CD4-positive, alpha-beta T cell (primary cell): ENCODE measurements at places on chromosomes 12 and 14.

DNA sequence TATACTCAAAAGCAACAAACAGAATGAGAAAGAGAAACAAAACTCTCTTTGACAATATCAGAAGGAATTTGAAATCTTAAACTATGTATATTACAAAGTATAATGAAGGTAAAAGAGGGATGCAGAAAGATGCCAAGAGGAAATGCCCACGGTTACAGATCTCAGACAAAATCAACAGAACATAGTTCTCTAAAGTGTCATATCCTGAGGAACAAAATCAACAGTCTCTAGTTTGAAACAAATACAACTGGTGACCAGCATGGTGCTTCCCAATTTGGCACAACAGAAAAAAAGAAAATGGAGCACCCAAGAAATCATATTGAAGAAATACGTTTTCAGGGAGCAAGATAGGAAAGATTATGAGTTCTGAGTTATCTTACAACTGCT lies 116.5 kb downstream of the METTL25 start:
- no peak for DNase-seq

DNA sequence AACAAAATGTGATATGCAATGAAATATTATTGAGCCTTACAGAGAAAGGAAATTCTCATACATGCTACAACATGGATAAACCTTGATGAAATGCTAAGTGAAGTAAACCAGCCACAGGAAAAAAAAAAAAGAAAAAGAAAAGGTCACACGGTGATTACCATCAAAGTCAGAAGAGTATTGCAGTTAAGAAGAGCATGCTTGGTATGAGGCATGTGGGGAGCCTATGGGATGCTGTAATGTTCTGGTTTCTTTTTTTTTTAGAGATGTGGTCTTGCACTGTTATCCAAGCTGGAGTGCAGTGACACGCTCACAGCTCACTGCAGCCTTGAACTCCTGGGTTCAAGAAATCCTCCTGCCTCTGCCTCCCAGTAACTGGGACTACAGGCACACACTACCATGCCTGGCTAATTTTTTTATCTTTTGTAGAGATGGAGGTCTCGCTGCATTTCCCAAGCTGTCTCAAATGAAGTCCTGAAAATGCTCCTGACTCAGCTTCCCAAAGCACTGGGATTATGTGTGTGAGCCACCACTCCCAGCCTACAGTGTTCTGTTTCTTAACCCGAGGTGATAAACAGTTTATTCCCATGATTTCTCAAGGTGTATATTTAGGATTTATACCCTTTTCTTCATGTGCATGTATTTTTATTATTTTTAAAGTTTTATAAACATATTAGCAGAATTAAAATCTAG lies 96.2 kb downstream of the SEC23A start:
- no peak for DNase-seq

DNA sequence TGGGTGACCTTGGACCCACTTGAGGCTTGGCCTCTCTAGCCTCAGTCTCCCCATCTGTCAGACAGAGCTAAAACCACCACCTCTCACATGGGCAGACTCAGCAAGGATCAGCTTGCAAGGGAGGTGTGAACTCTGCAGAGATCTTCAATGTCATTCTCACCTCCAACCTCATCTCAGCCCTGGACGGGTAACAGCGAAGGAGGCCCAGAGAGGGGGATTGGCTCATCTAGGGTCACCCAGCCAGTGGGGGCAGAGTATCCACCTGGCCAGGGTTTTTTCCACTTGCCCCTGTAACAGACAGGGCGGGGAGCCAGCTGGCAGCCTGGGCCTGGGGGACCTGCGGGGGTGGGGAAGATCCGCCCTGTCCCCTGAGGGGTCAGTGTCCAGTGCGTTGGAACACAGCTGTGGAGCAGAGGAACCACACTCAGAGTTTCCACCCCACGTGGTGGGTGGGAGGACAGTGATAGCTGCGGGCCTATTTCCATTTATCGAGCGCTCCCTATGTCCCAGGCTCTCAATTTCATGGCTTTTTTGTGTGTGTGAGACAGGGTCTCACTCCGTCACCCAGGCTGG lies 27.4 kb downstream of the DTX1 start:
- no peak for DNase-seq

- DNase-seq, result no peak
These were observed 226.9 kb upstream of the PLXNC1 start for GRCh38 chr12:93921521-93921920.

DNA sequence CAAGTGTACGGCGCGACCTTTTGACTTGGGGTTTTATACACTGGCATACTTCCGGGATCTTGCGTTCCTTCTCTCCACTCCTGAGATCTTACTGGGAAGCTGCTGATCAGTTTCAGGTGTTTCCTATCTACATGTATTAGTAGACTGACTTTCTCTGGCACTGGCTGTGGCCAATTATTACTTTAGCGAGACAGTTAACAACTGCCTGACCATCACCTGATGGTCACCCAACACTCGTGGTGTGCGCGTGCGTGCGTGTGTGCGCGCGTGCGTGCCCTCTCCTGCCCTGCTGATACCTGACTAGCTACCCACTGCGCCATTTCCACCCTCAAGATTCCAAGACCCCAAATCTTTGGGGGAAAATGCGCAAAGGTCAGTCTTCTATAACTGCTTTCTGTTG lies 249.9 kb downstream of the AEBP2 start:
- DNase-seq, result no peak

- no peak for DNase-seq
These were observed 80.7 kb downstream of the TTC9 start for GRCh38 chr14:70722418-70722817.

DNA sequence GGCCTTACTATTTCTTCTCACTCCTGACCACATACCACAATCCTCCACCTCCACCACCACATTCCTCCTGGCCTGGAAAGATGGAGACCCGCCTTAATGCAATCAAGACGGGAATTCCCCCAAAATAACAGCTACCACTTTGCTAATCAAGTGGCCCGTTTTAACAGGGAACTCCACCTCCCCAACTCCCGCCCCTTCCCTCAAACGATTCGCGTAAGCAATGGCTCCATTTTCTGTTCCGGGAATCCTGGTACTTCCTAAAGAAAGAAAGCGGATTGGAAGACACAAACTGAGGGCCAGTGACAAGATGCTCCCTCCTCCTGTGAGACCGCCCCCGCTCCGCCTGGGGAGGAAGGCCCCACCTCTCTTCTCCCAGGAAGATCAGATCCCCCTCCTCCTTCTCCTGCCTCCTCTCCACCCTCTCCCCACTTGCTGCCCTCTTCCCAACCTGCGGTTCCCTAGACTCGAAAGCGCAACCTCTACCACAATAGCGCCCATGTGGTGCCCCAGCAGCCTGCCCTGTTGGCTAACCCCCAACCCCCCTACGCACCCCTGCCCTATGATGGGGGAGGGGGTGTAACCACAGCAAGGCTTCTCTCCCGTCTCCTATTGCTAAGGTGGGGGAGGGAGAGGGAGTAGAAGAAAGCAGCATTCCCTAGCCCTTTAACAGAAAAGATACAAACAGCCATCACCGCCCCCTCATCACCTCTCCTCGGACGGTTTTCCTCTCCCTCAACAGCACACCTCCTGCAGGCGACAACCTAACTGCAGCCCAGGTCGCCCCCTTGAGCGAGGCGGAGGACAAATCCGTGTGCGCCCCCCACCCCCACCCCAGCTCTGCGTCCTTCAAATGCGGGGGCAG lies 777 bp downstream of the ARF3 start:
- no peak for DNase-seq

DNA sequence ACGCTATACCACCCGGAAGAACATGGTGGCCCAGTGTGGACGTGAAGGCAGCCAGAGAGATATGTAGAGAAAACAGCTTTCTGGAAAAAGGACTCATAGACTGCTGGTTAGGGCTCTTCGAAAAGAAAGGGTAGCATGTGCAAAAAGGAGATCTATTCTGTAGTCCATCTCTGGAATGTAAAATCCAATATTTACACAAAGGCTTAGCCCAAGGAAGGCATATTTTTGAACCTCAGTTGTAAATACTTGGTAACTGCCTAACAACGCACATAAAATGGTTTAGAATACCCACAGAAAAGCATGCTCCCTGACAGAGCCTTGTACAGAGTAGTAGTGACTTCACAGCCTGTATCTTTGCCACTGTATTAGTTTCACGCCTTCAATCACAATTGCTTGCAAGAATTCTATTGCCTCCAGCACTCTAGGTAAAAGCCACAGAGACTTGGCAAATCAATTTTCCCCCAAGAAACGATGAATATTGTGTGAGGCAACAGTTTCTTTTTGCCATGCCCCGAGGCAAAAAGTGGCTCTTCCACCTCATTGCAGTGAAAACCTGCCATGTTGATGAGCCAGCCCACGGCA lies 59.2 kb downstream of the TRIM9 start:
- DNase-seq, result no peak

- no peak for DNase-seq
These were observed 98.3 kb downstream of the LRRC74A start for GRCh38 chr14:76924371-76925096.

GRCh38 chr12:114403011-114403689 lies 2.8 kb downstream of the TBX5 start:
- DNase-seq, result no peak

DNA sequence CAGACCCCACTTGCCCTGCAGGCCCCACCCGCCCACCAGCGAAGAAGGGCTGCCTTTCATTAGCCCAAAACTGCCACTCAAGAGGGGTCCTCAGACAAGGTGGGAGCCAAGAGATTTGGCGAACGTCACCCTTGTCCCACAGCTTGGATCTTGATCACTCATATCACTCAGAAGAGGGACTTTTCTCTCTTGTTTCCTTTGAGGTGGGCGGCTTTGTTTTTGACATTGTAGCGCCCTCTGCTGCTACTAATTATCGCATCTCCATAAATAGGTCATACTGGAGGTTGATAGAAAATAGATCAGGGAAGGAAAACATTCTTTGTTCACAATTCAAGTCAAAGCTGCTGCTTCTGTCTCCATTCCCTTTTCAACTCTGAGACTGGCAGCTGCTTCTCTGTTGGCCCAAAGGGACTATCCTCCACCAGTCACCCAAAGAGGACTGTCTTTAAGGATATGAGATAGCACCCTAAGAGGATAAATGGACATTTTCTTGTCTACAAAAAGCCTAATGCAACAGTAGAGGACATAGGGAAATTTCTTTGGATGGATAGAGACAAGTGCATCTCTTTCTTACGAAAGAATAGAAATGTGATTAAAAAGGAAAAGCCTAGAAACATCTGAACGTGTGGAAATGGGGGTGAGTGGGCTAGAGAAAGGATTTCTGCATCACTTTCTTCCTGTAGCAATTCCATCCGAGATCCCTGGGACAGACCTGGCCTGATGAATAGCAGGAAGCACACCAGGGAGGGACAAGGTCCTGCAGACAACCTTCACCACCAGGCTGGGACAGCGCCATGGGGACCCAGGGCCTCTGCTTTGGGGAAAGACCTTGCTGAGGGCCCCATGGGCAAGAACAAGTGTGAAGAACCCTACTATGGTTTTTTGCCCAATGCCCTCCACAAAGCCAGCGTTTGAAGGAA lies 115.8 kb downstream of the DAD1 start:
- no peak for DNase-seq

- no peak for DNase-seq
These were observed 326.0 kb downstream of the RAD51B start for GRCh38 chr14:68145539-68145938.

DNA sequence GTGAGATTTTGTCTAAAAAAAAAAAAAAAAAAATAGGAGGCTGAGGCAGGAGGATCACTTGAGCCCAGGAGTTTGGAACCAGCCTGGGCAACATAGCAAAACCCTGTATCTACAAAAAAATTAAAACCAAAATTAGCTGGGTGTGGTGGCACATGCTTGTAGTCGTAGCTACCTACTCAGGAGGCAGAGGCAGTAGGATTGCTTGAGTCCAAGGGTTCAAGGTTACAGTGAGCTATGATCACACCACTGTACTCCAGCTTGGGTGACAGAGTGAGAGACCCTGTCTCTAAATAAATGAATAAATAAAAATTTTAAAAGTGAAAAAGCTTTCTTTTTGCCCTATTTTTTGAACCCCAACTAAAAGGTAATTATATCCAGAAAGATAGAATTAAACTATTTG lies 113.6 kb downstream of the PEBP1 start:
- no peak for DNase-seq

DNA sequence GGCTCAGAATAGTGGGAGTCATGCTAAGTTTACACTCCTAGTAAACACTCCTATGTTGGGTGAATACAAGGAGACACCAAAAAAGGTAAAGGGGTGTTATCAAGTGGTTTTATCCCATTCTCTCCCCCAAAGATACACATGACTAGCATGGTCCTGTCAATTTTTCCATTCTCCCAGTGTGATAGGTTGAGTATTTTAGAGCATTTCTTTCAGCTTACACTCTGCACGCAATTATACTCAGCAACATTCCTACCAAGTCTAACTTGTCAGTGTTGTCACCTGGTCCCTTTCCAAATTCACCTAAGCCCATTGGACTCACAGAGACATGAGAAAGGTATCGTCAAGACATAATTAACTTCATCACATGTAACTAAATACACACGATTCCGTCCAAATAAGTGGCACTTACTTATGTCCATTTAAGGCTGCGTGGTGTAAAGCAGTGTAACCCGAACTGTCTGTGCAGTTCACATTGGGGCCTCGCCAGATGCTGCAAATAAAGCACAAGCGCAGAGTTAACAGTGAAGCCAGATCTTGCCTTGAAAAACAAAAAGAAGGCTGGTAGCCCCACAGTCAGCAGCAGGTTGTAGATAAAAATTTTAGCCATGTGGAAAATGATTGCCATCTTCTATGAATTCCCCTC lies 159.7 kb downstream of the ANKS1B start:
- no peak for DNase-seq

- DNase-seq, result no peak
These were observed 38.0 kb downstream of the DICER1 start for GRCh38 chr14:95119336-95119735.

DNA sequence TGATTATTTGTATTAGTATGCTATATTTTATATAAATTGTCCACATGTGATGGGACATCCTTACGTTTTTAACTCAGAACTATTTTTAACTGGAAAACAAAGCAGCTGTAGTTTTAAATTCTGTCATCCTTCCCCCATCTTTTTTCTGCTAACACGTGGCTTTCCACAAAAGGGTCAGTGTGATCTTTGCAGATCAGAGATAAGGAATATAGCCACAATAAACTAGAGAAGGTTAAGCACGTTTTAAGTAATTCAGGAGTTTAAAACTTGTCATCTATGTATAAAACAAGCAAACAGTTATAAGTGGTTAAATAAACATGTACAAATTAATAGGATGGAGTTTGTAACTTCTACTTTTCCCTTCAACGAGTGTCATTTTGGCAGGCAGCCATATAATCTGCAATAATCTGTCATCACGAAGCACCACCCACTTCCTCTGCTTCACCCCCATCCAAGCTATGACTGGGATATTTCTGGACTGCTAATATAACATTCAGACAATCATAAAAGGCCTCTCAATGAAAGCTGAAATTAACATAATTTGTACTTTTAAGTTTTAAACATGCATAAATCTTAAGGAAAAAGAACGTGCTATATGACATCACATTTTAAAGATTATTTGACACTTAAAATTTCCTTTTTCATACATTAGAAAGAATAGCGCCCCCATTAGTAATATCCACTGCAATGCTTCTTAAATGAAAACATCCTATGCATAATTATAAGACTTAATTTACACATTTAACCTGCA lies 15.3 kb downstream of the TAOK3 start:
- peak; percentile 80 for DNase-seq
